ENCODE measurements at places on chromosomes 5 and 9.

GRCh38 chr9:118455788-118456187 lies 751.6 kb downstream of the TLR4 start:
- DNase-seq, result no peak

GRCh38 chr5:156482818-156483217 lies 155.9 kb downstream of the SGCD start:
- DNase-seq, result no peak

DNA sequence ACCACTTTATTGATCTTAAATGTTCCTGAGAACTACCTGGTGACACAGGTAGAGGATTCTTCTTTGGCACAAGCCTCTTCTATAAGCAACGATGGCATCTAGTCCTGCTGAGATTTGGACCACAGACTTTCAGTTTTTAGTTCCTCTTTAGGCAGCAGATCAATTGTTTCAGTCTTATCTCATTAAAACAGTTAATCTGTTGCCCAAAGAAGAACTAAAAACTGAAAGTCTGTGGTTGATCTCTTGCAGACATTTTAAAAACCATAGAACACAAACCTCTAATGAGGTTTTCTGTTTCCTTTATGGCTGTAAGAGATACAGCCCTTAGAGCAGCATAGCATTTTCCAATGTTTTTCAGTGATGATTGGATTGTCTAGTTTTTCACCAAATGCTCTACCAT lies 480.9 kb downstream of the MTRR start:
- DNase-seq, result no peak

DNA sequence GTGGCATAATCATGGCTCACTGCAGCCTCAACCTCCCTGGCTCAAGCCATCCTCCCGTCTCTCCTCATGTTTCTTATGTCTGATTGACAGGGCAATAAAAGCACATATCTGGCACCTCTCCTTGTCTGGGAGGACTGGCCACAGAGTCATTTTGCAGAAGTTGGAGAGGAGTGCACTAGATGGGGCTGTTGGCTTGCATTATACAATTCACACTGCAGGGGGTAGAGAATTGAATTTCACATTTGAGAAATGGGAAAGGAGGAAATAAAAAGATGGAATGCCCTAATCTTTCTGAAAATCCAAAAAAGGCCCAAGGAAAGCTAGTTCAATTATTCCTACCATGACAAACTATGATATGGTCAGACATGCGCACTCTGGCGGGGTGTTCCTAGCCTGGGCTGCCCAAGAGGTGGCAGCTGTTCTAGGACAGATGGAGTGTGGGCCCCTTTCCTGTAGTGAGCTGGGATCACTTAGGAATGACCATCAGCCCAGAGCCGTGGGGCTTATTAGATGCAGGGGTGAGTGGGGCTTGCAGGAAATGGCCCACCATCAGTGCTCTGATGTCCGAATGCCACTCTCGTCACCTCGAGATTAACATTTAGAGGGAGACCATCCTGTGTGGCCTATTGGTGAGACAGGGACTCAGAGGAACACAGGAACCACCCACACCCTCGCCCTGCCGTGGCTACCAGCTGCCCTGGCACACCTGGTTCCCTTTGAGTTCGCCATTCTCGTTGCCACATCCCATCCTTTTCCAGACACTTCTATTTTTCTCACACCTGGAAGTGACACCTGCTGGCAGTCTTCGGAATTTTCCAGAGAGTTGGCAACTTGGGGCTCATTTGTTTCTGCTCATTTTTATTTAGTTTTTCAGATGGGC lies 21.8 kb upstream of the ANKRD18A start:
- no peak for DNase-seq

- no peak for DNase-seq
These were observed 58.7 kb upstream of the NFIB start for GRCh38 chr9:14372437-14373335.

- DNase-seq, result no peak
These were observed 252.8 kb upstream of the TRIM32 start for GRCh38 chr9:116434314-116434713.

- DNase-seq, result no peak
These were observed 22.2 kb downstream of the COL27A1 start for GRCh38 chr9:114177423-114178064.

DNA sequence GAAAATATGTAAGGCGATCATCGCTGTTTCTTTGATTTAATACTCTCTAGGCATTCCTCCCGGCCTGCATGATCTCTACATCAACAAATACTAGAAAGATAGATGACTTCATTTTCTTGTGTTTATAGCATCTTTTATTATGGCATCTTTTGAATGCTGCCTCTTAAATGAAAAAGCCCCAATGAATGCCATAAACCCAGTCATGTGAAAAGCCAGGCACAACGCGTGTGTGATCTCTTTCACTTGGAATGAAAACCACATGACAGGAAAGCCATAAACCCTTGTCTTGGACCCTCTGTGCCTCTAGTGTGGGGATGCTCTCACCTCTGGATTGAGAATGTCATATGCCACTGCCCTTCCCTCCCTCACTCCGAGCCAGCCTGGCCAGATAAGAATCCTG lies 476.2 kb downstream of the SEMA5A start:
- no peak for DNase-seq

- no peak for DNase-seq
These were observed 42.6 kb upstream of the OSMR start for GRCh38 chr5:38803246-38803645.

GRCh38 chr9:111945216-111945615 lies 48.6 kb downstream of the UGCG start:
- DNase-seq, result no peak

DNA sequence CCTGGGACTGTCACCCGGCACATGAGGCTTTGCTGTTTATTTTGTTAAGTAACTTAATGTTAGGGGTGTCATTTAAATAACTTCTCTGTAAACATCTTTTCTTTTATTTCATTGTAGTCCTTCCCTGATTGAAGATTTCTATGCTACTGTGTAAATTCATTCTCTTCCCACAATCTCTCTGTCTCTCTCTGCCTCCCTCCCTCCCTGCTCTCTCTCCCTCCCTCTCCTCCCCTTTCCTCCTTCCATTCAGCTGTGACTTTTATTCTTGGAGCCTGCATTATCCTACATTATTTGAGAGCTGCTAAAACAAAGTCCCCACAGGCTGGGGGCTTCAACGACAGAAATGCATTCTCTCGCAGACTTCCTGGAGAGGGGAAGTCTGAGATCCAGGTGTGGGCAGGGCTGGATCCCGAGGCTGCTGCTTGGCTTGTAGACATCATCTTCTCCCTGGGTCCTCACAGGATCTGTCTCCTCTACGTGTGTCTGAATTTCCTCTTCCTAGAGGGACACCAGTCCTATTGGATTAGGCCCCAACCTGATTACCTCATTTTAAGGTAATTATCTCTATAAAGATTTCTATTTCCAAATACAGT lies 18.4 kb downstream of the UBE2QL1 start:
- DNase-seq, result no peak

GRCh38 chr5:83049370-83049885 lies 27.8 kb downstream of the TMEM167A start:
- no peak for DNase-seq

- no peak for DNase-seq
These were observed 121.7 kb downstream of the ACTBL2 start for GRCh38 chr5:57360871-57361270.

GRCh38 chr5:117667105-117667504 lies 1092.5 kb upstream of the SEMA6A start:
- DNase-seq, result no peak

GRCh38 chr5:3304346-3304745 lies 291.3 kb upstream of the IRX1 start:
- no peak for DNase-seq

DNA sequence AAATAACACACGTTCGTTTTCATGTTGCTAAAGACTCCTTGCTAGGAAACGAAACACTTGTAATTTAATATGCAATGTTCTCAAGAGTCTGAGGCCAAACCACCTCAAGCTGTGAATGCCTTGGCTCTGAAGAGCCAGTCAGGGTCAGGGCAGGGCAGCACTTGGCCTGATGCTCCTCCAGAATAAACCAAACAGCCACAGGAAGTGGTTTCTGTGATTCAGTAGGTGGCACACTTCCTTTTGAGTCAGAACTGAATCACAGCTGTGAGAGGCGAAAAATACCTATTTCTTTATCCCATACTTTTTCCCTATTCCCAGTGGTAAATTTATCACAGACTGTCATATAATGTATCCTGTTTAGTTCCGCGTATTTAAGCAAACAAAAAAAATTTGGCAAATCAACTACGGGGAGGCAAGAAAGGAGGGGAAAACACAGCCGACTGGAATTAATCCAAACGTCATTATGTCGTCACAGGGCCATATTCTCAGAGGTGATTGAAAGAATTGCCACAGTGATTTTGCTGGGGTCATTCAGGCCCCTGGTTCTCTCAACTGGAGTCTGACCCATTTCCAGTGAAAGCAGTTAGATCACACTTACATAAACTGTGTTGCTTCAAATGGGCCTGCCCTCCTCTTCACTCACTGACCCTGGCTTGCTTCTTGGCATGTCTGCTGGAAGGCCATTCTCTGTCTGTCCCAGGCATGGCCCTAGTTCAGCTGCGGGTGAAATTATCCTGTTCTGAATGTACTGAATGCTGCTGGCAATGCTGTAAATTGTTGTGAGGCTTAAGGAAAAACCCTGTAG lies 71.2 kb downstream of the ARRDC3 start:
- DNase-seq, result peak; percentile 41

DNA sequence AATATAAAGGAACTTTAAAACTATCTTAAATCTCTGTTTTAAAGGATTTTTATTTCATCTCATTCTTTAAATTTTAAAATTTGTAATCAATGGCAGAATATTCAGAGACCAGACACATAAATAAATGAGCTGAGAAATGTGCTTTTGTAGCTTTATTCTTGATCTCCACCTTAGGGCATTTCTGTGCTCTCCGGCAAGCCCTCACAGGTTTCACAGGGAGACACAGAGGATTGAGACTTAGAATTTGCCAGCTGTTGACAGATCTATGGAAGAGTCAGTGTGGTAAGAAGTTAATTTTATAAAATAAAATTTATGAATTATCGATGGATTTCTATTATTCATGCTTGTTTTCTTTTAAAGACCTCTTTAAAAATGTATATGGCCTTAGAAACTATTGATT lies 206.8 kb downstream of the CD180 start:
- DNase-seq, result no peak

DNA sequence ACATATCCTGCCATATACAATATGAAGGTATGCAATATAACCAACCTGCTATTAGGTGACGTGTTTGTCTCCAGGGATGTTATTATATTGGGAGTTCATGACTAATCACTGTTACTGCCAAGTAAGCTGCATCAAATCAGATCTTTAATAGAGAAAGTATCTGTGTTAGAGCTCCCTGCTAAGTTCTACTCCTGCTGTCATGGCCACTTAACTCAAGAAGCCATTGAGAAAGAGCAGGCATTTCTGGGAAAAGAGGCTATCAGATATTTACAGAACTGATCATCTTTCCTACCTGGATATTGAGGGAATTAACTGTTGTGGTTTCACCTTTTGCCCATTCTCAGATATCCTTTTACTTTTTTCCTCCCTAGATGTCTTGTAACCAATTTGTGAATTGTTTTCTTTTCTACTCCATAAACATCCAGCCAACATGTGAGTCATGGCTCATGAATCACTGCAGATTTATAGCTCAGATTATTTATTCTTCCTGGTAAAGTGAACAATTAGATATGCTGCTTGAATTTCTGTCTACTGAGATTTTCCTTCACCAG lies 634.8 kb upstream of the FAM174A start:
- DNase-seq, result no peak
